ENCODE measurements at places on chromosomes 6 and 20.

- no peak for DNase-seq
These were observed 75.5 kb upstream of the CCDC167 start for GRCh38 chr6:37575221-37575620.

GRCh38 chr6:138230221-138230620 lies 11.9 kb upstream of the PBOV1 start:
- no peak for DNase-seq

GRCh38 chr6:6556738-6557503 lies 31.6 kb upstream of the LY86 start:
- peak; percentile 65 for DNase-seq

- DNase-seq, result no peak
These were observed 18.1 kb downstream of the ACSS1 start for GRCh38 chr20:25039697-25040437.

GRCh38 chr20:48532028-48532427 lies 295.8 kb downstream of the PREX1 start:
- no peak for DNase-seq

DNA sequence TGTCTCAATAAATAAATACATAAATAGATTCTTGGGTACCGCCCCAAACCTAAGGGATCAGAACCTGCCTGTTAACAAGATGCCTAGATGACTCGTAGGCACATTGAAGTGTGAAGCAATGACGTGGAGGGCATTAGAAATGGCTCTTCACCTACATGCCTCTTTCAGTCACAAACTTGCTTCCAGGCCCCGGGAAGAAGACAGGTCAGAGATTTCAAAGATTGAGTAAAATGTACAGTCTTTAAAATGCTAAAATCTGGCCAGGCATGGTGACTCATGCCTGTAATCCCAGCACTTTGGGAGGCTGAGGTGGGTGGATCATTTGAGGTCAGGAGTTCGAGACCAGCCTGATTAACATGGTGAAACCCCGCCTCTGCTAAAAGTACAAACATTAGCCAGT lies 480.8 kb upstream of the JARID2 start:
- no peak for DNase-seq

- DNase-seq, result no peak
These were observed 69.8 kb upstream of the FOXP4 start for GRCh38 chr6:41476401-41476800.

GRCh38 chr20:40865095-40865494 lies 163.5 kb upstream of the TOP1 start:
- no peak for DNase-seq

DNA sequence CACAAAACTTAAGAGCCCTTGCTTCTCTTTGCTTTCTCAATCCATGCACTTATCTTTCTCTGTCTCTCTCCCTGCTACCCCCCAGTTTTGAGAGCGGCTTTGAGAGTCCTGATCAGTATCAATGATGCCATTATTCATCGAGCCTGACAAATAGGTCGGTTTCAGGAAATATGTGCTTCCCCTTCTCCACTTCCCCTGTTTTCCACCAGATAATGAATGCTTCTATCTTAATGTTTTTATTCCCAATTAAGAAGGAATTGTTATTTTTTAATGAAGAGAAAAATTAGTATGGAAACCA lies 117.7 kb downstream of the KIF13A start:
- DNase-seq, result no peak

DNA sequence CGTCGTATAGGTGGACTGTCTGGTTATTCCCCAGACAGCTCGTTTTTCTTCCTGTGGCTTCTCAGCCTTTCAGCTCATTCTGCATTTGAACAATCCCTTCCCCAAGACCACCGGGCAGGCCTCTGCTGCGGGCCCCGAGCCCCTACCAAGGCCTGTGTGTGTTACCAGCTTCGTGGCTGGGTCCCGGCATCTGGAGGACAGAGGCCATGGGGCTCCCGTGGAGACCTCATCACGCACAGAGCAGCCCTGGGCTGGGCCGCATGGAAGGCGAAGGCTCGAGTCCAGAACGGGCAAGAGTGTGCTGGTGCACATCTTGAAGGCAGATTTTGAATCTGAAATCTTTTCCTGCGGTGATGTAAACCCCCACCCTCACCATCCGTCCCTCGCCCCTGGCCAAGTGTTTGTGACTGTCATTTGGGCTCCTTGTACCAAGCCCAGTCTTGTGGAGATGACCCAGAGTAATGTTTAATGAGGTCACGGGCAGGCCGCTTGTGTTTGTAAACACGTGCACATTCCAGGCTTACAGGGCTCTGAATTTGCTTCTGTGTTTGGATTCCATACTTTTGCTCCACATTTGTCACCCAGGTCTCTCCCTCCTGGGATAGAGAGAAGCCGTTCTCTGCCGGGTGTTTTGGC lies 119.6 kb downstream of the CDH4 start:
- DNase-seq, result no peak

DNA sequence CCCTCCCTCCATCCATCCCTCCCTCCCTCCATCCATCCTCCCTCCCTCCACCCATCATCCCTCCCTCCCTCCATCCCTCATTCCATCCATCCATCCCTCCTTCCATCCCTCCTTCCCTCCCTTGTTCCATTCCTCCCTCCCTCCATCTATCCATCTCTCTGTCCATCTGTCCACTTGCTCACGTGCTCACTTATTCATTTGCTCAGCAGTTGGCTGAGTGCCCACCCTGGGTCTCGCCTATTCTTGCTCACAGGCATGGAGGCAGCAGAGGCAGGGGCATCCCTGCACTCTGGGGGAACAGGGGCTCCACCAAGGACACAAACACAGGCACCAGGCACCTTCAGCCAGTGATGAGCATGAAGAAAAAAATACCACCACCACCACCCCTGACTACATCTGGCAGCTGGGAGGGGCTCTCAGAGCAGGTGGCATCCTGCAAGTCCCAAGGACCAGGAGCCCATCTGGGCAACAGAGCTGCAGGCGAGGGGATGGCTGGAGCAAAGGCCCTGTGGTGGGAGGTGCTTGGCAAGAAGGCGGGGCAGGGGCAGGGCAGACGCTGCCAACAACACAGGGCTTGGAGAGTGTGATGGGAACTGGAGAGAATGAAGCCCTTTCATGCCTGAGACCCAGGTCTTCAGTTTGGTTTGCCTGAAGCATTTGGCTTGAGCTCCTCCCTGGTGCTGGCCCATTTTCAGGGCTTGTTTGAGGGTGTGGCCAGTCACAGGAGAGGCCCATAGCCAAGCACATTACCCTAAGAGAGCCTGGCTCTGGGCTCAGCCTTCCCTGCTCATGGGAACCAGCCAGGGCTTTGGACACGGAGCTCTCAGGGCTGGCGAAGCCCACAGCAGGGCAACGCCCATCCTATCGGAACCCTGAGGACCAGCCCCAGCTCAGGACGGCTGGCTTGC lies 40.2 kb upstream of the MRGBP start:
- DNase-seq, result peak; percentile 89

DNA sequence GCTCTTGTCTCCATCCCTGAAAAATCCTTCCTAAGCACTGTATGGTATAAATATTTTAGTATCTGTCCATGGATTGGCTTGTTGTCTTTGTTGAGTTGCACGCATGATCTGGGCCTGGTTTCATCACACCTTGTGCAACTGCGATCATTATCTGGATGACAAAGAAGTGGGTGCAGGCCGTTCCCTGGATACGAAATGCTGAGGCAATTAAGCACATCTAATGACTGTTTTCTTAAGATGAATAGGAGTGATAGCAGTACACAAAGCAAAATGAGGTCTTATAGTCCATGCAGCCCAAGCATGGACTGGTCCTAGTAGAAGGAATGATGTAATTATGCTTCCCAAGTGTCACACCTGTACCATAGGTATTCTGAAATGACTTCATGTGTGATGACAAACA lies 47.8 kb downstream of the SLC35D3 start:
- no peak for DNase-seq

- DNase-seq, result no peak
These were observed 185.7 kb upstream of the MARCKS start for GRCh38 chr6:113671421-113671820.

DNA sequence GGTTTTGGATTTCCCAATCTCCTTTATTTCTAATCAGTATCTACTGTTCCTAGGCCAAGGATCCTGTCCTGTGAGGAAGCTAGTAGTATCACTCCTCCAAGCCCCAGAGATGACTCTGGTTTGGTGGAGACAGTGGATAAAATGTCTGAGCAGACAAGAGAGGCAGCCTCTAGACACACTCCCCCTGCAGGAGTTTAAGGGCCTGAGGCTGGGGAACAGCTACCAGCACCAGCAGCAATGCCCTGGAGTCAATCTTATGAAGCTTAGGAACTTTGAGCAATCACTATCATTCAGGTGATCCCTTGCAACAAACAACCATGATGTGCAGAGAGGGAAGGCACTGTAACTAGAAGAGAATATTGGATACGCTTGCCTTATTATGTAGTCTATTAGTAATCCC lies 384.7 kb upstream of the ID4 start:
- DNase-seq, result no peak

DNA sequence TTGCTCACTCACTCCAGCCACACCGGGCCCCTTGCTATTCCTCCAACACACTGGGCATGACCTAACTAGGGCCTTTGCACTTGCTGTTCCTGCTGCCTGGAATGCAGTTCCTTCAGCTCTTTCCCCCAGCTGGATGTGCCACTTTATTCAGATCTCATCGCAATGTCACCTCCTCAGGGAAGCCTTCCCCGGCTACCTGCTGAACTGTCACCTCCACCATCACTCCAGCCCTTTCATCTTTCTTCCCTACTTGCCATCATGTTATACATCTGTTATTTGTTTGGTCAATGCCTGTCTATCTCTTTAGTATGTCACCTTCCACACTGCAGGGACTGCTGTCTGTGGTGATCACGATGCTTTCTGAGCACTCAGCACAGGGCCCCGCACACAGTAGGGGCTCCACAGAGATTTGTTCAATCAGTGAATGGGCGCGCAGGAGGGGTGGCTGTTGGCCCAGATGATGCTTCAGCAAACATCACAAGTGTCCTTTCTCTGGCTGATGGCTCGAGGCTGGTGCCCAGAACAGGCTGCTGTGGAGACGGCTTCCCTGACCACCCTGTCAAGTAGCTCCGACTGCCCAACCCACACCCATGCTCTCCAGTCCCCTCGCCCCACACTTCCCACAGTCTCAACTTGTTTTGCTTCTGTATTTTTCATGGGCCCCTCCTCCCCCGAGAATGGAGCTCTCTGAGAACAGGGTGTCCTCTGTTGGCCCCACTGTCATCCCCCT lies 31.8 kb downstream of the CEBPB start:
- DNase-seq, result no peak

GRCh38 chr20:10047427-10047826 lies 12.6 kb downstream of the ANKEF1 start:
- peak; percentile 37 for DNase-seq

DNA sequence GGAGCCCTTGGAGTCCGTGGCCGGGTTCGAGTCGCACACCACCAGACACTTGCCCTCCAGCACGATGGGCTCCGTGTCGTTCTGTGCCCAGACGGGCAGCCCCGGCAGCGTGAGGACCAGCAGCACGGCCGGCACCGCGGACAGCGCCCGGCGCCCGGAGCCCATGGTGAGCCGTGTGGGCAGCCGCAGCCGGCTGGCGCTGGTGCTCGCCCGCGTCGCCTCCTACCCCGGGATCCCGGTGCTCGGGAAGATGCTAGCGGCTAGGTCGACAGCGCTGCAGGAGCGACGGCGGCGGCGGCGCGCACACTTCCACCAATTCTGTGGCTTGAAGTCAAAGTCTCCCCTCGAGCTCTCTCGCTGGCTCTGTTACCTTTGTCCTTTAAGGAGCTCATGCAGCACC lies 1.3 kb downstream of the CBLN4 start:
- no peak for DNase-seq

GRCh38 chr6:40529040-40529439 lies 58.1 kb downstream of the LRFN2 start:
- no peak for DNase-seq

GRCh38 chr20:47663354-47664067 lies 121.8 kb downstream of the SULF2 start:
- peak; percentile 65 for DNase-seq

DNA sequence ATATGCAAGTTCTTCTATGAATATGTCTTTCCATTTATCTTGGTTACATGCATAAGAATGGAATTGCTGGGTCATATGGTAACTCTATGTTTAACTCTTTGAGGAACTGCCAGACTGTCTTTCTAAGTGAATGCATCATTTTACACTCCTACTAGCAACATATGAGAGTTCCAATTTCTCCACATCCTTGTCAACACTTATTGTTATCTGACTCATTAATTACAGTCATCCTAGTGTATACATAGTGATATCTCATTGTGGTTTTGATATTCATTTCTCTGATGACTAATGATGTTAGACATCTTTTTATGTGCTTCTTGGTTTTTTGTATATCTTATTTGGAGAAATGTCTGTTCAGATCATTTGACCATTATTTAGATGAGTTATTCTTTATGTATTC lies 96.7 kb upstream of the LAMP5 start:
- no peak for DNase-seq

- no peak for DNase-seq
These were observed 13.1 kb downstream of the ARHGAP18 start for GRCh38 chr6:129696843-129697242.

GRCh38 chr6:136923954-136924673 lies 2.0 kb downstream of the SLC35D3 start:
- no peak for DNase-seq

- no peak for DNase-seq
These were observed 56.2 kb downstream of the COL12A1 start for GRCh38 chr6:75149696-75150095.

DNA sequence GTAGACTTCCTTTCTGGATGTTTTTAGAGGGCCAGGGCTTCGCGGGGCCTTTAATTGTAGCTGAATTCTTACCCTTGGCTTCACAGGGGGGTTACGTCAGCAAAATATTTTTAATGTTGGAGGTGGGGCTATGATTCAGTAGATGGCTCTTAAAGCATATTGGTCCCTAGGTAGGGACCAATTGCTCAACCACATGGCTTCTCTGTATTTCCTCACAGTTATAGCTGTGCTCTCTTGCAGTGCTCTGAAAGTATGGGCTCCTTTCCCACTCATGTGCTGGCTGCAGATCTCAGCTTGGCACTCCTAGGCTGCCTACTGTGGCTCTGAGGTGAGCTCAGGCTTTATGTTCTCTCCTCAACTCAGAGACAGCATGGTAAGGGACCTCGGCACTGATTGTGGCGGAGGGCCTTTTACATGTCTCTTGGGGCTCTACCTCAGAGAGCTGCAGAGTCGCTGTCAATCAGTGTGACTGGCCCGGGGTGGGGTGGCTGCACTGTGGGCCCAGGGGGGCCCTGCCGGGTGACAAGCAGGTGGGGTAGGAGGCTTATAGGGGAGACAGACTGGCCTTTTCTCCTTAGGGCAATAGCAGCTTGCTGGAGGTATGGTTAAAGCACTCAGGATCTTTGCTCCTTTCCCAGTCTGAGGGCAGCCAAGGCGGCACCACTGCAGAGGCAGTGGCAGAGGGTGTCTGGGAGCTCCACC lies 318.0 kb downstream of the DOK5 start:
- no peak for DNase-seq

DNA sequence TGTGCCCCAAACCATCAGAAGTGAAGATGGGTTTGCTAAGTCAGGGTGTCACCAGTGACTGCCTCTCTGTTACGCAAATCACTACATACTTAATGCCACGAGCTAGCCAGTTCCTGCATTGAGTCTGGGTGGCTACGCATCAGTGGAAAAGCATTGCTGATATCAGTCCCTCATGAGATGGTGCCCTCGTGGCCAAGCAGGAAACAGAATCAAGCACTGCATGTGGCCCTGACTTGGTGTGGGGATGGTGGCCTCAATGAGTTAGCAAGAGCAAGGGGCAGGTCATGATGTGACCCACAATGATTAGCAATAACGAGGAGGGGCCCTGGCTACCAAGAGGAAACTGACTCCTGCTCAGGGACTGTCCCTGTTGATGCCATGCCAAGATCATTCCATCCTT lies 51.6 kb upstream of the FNDC1 start:
- no peak for DNase-seq

- DNase-seq, result no peak
These were observed 49.7 kb downstream of the BCAS4 start for GRCh38 chr20:50844430-50845100.
